ENCODE measurements at places on chromosomes 11 and 22. TPM values are rescaled to one million over a fixed set of nuclear protein-coding genes. Genes with fewer than 3 reads are reported as not detected.

Gene KBTBD4
- total RNA-seq: 12.1 TPM

Gene C11orf65
- total RNA-seq: 0.69 TPM

Gene CRYBB2
- 1.9 TPM for total RNA-seq

Gene C11orf86
- total RNA-seq: not detected

Gene CYP2D6
- 3.2 TPM for total RNA-seq

Gene OR5A1
- total RNA-seq: not detected

Gene OR51I1
- 1.2 TPM for total RNA-seq

Gene ALG12
- total RNA-seq: 23.2 TPM

Gene SEC14L3
- not detected for total RNA-seq

All from endothelial cell (in vitro differentiated cells).